ENCODE measurements at places on chromosomes 3 and 15.

- DNase-seq, result no peak
Measured at GRCh38 chr15:77013776-77014131, 18.8 kb downstream of the PSTPIP1 start.

DNA sequence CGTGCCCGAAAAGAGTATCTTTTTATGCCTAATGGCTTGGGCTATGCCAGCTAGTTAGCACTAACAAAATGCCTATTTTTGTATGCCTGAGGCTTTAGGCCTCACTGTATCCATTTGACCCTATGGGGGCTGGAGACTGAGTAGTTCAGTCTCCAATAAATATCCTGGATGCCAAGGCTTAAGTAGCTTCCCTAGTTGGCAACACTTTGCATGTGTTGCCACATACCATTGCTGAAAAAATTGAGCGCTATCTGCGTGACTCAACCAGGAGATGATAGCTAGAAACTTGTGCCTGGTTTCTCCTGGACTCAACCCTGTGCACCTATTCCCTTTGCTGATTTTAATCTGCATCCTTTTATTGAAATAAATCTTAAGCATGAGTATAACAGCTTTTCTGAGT lies 58.4 kb upstream of the ATP2C1 start:
- no peak for DNase-seq

- DNase-seq, result no peak
Measured at GRCh38 chr3:105847452-105847851, 21.4 kb downstream of the CBLB start.

DNA sequence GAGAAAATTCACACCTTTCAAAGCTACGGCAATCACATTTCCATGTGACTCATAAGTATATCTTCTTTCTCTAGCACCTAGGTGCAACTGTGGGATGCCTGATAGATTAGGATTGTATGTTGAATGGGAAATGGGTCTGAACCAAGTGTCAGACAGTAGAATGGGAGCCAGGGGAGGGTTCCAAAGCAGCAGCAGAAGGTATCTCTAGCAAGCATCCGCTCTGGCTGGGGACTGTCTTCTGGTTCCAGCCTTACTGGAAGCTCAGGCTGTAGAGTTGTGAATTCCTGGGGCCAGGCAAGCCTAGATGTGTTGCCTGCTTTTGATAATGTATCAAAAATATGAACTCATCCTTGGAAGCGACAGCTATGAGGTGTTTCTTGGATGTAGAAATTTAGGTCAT lies 2.1 kb upstream of the CHL1 start:
- DNase-seq, result no peak

- no peak for DNase-seq
Measured at GRCh38 chr3:58047826-58048225, 39.6 kb downstream of the FLNB start.

DNA sequence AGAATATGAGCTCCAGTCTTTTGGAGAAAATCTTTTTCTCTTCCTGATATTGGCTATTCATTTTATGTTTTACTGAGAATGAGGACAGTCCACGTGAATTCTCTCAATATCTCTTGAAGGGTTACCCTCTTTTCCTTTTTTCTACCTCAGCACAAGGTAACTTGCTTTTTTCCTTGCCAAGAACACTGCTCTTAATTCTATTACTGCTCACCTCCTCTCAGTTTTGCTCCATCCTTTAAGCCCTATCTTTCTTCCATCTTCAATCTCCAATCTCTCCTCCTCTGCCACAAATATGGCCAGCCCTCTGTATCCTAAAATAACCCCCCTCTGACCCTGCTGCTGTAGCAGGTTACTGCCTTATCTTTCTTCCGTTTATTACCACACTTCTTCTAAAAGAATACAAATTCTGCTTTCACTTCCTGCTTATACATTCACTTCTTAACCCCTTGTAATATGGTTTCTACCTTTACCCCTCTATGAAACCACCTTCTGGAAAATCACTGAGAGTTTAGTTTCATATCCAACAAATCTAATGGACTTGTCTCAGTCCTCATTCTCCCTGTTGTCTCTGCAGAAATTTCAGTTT lies 89.0 kb downstream of the NFKBIZ start:
- DNase-seq, result no peak

DNA sequence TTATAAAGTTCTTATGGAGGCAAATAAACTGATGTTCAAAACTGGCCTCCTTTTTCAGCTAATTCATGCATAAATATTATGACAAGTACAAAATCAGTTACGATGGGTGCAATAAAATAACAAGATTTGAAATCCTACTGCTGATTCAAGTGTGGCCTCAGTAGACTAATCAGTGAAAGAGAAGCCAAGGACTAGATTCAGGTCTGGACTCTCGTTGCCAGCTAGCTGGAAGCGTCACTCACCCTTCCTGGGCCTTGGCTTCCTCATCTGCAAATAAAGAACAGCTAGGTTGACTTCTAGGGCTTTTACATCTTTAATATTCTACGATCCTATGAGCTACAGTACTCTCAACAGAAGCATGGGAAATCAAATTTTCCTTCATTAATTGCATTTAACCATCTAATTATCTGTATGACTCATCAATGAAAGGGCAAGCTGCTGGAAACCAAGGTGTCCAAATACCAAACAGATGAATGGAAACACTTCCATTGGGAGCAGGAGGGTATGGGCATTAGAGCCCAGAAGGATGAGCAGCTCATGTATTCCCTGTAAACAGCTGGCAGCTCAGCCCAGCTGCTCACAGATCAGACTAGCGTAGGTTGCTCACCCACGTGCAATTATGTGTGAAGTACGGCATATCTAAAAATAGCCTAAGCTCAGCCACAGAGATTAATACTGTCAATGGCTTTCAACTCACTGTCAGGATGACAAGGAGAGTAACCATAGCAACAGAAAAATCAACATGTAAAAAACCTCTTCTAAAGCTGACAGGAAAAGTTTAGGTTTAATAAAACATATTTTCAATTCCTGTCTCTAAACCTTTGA lies 294.8 kb downstream of the PLCL2 start:
- peak; percentile 48 for DNase-seq

DNA sequence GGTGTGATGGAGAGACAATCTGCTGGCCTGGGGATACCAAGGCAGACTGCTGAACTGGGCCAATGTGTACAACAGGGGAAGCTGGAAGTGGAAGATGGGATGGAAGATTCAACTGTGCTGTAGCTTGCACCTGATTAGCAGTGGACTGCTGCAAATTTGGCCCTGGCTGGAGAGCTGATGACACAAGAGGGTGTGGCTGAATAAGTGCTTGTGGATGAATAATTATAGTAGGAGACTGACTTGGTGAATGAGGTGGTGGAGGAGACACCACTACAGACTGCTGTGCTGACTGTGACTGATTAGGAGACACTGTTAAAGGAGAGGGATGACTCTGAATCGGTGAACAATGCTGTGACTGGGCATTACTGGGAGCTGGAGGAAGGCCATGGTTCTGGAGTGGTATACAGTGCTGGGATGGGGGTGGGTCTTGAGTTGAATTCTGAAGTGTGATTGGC lies 52.5 kb downstream of the PHC3 start:
- no peak for DNase-seq

All from NCI-H510A (cell line).